Fibroblast of skin of abdomen (primary cell): ENCODE measurements at places on chromosomes 1 and 21.

- peak; percentile 38 for DNase-seq
Observed at GRCh38 chr1:243849421-243850201, 432 bp downstream of the AKT3 start.

DNA sequence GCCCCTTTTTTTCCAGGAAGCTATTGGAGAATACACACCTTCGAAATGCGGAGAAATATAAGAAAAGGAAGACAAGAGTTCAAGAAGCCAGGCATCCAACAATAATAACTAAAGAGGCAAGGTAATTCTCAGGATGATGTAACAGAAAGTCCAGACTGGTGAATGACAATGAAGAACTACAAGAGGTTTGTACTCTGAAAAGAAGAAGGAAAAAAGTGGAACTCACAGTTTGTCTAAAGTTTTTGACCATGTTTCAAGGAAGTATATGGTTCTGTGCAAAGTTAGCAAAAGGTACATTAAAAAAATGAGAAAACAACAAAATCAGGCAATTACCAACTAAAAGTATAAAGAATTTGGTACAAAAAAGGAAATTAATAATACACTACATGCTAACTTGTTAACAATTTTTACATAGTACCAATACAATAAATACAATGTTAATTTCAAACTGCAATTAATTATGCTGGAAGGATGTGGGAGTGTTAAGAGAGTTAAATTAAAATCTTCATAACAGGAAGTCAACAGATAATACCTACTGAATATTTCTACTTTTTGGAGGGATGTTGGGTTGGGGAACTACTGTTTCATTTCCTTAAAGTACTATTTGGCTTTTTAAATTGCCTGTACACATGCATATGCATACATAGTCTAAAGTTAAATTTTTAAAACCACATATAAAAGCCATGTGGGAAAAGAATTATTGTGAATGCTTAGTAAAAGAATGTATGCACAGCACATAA, 12.9 kb upstream of the CD55 start:
- no peak for DNase-seq

DNA sequence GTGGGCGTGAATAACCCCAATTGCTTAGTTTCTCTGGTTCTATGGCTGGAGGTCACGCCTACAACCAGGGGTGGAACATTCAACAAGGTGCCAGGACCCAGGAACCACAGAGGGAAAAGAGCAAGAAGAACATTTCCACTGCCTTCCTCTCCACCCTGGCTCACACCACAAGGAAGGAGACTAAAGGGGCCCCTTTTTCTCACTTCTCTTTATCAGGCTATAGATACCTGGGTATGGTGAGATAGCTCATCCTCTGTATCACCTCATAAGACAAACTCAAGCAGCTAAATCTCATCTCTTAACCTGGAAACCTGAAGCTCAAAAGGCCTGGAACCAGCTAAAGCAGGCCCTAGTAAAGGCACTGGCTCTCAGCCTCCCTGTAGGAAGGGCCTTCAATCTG, 438.8 kb upstream of the OLFM3 start:
- DNase-seq: no peak

DNA sequence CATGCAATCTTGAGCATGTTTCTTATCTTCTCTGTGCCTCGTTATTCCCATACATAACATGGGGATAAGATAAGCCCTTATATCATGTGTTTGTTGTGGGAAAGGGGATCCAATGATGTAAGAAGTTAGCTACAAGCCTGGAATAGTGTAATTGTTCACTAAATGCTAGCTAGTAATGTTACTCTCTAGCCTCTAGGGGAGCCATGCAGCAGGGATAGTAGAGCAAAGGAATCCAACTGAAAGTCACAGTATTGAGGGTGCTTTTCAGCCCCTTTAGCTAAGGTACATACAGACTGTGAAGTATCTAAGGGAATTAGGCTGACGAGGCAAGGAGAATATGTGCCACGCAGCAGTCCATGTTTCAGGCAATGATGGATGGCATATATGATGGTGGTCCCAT, 46.9 kb downstream of the IL23R start:
- DNase-seq: peak; percentile 11

DNA sequence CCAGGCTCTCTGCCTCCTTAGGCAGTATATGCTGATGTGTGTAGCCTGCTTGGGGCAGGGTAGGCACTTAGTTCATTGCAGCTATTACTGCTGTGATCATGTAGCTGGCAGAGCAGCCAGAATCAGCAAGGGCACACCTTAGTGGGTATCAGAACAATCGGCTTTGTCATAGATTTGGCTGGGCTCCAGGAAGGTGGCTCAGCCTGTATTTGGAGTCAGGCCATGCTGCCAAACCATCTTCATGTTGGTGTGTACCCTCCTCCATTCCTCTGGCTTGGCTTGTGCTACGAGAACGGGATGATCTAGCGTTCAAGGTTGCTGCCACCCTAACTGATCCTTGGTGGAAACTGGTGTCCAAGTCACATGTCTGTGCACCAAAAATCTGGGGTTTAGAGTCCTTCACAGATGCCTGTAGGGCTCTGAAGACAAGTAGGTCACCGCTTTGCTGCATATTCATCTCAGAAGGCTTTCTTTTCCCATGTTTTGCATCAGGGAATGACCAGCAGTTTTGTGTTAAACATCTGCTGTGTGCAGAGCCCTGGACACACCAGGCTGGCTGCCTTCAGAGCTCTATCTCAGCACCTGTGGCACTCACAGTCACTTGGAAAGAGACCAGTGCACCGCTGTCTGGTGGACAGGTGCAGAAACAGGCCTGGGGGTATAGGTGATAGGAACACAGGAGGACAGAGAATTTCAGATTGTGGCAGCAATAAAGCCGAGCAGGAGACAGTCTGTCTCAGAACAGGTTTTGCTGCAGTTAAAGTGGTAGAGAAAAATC, 23.7 kb downstream of the VANGL1 start:
- DNase-seq: no peak

DNA sequence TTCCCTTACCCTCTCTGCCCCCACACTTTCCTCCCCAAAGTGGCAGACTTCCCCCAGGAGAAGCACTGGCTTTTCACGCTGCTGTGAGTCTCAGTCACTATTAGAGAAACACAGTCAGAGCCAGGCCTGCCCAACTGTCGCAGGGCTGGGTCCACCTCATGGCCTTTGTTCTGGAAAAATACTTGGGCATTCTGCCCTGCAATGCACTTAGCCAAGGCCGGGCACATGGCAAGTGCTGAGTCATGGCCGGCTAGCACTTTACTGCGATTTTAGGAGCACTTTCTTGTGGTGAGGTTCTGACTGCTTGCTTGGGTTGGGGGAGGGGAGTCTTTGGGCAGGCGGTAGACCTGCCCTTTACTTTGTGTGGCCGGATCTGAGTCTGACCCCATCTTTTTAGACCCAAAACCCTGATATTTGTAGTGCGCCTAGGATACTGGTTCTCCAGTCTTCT, 7.7 kb downstream of the EPHX1 start:
- DNase-seq: peak; percentile 75

DNA sequence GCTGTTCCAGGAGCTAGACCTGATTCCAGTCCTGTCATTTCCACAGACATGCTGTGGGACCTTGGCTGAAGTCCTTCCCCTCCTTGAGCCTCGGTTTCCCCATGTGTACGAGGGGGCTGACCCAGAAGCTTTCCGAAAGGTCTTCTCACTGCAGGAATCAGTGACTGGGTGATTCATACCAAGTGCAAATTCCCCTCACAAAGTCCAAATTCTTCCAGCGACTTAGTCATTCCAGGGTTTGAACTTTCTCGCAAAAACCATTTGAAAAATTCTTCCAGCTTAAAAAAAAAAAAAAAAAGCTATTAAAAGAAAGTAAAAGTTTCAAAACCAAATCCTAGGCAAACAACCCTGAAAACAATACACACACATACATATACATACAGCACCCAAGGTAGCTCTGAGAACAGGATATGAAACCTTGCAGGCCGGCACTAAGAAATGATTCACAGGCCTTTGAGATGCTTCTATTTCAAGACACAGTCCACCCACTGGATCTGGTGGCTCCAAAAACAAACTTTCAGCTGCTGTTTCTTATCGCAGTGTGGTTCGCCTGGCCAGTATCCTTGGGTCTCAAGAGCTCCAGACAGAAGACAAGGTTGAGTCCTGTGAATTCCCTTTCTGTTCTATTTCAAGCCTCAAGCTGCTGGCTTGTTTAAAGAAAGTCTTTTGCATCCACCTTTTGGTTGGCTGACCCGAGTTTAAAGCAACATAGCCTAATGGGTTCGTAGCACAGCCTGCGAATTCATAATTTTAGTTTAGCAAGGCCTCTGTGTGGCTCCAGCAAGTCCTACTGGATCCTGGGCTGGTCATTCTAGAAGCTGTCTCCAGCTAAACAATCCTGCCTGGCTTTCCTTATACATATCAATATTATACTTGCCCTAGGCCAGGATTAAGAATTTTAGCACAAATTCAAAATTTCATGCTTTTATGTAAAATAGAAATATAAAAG, 18.0 kb upstream of the ID3 start:
- peak; percentile 87 for DNase-seq

DNA sequence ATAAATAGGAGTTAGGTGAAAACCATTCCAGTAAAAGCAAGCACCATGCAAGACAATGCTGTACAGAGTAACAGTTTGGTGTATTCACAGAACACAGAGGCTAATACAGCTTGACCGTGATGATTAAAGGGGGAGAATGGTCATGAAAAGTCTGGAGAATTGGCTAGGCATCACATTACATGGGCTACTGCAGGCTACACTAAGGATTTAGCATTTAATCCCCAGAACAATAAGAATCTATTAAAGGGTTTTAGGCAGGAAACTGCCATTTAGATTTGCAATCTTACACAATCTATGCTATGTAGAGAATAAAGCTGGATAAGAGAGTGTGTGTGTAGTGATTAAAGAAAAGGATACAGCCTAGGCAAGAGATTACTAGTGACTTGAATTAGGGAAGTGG, 30.6 kb downstream of the HFM1 start:
- no peak for DNase-seq

DNA sequence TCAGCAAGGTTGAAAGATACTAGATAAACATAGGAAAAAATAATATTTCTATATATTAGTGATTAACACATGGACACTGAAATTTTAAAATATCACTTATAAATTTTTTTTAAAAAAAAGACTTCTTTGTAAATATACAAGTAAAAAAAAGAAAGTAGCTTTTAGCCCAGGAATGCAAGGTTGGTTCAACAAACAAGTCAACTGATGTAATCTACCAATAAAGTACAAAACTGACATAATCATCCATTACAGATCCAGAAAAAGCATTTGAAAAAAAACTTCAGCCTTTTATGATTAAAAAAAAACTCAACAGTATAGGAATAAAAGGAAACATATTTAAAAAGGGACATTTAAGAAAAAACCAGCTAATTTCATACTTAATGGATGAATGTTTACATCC, 48.4 kb downstream of the TRMT1L start:
- no peak for DNase-seq

- DNase-seq: no peak
Observed at GRCh38 chr1:28114844-28115243, 26.4 kb upstream of the EYA3 start.

- DNase-seq: peak; percentile 69
Observed at GRCh38 chr21:29904359-29905282, 35.2 kb downstream of the GRIK1 start.

GRCh38 chr1:228989176-228989575, 253.9 kb downstream of the RHOU start:
- no peak for DNase-seq

DNA sequence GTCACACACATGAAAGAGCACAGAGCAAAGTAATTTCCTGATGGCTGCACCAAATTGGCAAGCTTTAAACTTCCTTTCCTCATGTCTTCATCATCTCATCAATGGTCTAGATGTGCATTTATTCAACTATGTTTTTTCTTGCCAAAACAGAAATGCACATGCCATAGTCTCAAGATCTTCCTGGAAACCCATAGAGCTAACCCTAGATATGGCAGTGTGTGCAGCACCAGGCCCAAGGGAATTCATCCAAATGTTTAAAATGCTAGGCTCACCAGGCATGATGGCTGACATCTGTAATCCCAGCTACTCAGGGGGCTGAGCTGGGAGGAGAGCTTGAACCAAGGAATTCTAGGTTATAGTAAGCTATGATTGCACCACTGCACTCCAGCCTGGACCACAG, 31.2 kb upstream of the PALMD start:
- DNase-seq: no peak

DNA sequence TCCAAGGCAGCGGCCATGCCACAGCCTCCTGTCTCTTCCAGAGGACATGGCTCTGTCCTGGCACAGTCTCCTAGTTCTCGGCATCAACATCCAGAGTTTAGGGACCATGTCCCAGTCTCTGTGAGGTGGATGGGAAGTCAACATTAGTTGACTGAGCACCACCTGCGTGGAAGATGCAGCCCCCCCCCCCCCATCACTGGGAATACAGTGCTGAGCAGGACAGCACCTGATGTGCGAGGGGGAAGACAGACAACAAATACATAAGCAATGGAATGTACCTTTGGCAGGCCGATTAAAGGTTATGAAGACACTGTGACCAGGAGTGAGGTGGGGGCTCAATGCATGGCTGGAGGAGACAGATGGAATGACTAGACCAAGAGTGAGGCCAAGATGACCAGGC, 26.6 kb downstream of the KNCN start:
- no peak for DNase-seq

DNA sequence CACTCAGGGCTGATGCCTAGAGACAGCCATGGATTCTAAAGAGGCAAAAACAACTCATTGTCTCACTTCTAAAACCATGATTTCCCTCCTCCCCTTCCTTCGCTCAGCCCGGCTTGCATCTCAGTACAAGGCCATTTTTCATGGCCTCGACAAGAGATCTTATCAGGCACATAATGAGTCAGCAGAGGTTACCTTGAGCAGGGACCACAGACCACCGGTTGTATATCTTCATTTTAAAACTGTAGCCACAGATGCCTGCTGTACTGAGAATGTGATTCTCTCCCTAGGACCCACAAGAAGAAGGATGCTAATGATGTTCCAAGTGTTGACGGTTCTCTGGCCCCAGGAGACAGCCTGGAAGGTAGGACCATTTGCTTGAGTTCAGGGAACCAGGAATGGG, 331.9 kb downstream of the AJAP1 start:
- no peak for DNase-seq

DNA sequence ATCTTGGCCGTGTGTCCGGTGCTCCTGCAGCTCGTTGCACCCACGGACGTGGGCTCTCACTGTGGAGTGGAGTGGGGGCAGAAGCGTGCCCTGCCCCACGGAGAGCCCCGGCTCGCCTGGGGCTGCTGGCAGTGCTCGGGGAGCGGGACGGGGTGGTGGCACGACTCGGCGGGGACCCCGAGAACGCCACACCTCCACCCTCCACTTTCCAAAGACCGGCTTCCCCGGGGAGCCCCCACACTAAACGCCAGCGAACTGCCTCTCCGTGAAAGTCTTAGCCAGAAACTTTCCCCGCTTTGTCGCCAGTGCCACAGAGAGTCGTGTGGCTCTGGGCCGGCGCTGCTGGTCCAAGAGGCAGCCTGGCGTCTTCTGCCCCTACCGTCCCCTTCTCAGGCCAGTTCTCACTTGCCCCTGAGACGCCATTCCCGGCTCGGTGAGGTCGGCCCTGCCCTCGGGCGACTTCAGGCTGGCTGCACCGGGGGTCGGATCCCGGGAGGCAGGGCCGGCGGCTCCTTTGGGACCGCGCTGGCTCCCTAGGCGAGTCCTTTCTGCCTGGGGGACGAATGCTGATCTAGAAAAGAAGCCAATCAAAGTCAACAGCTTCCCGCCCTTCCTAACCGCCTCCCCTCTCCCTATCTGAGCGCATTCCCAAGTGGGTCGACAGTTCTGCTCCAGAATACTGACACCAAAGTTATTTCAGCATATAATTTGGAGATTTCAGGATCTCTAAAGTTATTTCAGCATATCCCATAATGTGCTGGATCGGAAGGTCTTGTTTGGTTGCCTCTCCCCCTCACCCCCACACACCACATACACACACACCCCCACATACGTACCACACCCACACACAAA, 2.6 kb upstream of the SAMD13 start:
- DNase-seq: peak; percentile 5

- peak; percentile 36 for DNase-seq
Observed at GRCh38 chr1:32240140-32240951, 6.7 kb upstream of the FAM167B start.
